ENCODE measurements at places on chromosomes 16 and 17.

DNA sequence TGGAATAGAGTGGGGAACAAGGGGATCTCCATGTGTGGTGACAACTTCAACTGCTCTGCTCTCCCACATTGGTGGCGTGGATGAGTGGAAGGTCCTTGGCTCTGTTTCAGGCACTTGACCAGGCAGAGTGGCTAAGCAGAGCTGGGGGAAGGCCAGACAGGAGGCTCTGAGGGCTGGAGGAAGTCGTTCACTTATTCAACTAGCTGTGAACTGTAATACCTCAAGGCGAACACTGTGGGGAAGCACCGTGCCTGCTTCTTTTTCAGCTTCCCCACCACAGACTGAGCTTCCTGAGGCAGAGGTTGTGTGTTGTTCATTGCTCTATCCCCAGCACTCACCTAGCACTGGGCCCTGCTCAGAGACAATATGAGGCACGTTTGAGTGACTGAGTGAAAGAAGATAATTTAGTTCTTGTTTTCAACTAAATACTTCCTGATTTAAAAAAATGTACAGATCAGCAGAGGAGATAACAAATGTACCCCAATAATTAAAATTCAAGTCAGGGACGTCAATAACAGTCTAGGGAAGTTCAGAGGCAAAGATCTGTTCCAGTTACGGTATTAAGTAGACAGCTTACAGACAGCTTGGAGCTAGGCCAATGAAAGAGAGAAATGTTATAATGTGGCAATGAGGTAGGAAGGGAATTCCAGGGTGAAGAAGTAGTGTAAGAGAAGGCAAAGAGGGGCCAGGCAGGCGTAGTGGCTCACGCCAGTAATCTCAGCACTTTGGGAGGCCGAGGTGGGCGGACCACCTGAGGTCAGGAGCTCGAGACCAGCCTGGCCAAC, 34.7 kb downstream of the MYO18A start:
- DNase-seq = peak; percentile 88

DNA sequence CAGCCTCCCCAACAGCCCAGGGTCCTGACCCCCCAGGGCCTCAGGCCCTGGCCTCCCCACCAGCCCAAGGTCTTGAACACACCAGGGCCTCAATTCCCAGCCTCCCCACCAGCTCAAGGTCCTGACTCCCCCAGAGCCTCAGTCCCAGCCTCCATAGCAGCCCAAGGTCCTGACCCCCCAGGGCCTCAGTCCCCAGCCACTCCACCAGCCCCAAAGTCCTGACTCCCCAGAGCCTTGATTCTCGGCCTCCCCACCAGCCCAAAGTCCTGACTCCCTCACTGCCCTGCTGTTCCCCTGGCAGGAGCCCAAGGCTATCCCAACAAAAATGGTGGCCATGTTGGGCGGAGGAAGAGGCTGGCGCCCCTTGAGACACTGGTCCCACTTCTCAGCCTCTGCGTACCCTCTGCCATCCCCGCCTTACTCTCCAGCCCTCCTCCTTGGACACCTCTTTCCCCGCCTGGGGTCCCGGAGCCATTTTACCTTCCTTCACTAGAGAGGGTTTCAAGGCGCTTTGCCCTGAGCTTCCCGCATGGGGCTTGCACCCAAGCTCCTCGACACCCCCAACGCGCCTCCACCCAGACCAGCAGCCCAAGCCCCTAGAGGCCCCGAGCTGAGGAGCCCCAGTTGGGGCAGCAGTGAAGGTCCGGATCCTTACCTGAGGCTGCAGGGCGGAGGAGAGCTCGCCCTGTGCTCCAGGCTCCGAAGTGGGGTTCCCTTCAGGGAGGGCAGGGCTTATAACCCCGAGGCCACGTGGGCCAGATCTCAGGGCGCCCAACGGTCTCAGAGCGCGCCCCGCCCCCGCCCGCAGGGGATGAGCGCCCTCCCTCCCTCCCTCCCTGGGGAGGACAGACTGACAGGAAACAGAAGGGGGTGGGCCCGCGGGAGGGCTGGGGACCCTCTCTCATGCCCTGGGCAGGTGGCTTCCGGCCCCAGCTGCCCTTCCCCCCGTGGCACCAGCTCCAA, 3.5 kb upstream of the TSPOAP1 start:
- no peak for DNase-seq

GRCh38 chr17:28686296-28686695, 24.3 kb downstream of the SUPT6H start:
- DNase-seq = no peak

- DNase-seq = no peak
These were observed 20.0 kb upstream of the XPO6 start for GRCh38 chr16:28231763-28232162.

DNA sequence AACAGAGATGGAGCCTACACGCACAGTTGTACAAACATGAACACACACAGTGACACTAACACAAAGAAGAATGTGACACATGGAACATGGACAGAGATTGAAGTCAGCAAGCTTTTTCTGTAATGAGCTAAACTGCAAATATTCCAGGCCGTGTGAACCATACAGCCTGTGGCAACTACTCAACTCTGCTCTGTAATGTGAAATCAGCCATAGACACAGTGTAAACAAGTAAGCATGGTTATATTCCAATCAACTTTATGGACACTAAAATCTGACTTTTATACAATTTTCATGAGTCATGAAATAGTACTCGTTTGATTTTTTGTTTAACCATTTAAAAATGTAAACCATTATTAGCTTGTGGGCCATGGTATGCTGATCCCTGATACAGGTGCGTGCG, 120.2 kb downstream of the SMG6 start:
- DNase-seq = peak; percentile 43

GRCh38 chr17:42806249-42806648, 7.6 kb downstream of the CNTD1 start:
- no peak for DNase-seq

GRCh38 chr17:47611372-47612350, 38.1 kb upstream of the KPNB1 start:
- DNase-seq = peak; percentile 33

DNA sequence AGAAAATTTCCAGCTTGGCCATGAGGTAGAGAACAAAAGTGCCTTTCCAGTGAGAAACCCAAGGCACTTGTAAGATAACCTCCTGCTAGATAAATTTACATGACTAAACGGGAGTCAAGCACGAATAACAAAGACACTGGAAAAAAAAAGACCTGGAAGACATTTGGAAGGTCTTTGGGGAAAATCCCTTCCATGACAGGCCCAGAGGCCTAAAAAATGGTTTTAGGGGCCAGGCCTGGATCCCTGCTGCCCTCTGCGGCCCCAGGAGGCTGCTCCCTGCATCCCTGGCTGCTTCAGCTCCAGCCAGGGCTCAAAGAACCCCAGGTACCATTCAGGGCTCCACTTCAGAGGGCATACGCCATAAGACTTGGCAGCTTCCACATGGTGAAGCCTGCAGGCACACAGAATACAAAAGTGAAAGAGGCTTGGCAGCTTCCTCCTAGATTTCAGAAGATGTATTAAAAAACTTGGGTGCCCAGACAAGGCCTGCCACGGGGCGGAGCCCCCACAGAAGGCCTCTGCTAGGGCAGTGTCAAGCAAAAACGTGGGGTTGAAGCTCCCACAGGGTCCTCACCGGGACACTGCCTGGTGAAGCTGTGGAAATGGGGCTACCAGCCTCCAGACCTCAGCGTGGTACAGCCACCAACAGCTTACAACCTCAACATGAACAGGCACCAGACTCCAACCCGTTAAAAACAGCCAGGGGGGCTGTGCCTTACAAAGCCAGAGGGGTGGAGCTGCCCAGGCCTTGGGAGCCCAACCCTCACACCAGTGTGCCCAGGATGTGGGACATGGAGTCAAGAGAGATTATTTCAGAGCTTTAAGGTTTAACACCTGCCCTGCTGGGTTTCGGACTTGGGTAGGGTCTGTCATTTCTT, 77.1 kb downstream of the SDK2 start:
- no peak for DNase-seq

GRCh38 chr17:3573246-3574100, 15.9 kb upstream of the TRPV3 start:
- no peak for DNase-seq

DNA sequence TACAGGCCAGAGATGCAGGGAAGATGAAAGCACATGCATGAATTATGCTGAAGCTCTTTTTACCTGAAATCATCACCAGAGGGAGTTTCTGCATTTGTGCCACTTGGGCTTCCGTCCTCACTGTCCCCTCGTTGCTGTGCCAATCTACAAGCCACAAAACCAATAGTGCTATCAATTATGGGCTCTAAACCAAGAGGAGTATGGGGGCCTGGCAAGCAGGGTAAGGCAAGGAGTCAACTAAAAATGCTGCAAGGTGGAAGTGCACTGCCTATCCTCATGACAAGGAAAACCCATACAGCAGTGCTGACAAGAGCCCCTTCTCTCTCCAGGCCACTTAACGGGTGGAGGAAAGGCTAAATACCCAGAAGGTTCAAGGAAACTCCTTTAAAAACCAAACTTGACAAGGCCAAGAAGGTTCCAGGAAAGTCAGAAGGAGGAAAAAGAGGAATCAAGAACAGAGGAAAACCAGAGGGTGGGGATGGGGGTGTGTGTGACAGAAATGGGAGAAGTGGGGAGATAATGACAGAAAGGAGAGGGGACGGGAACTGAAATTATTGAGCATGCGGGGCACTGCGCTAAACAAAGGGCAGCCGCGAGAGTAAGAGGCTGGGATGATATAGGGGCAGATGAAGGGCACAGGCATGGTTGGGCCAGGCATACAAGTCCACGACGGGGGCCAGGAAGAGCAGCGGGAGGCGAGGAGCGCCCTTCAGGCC, 674 bp downstream of the C17orf75 start:
- peak; percentile 49 for DNase-seq

DNA sequence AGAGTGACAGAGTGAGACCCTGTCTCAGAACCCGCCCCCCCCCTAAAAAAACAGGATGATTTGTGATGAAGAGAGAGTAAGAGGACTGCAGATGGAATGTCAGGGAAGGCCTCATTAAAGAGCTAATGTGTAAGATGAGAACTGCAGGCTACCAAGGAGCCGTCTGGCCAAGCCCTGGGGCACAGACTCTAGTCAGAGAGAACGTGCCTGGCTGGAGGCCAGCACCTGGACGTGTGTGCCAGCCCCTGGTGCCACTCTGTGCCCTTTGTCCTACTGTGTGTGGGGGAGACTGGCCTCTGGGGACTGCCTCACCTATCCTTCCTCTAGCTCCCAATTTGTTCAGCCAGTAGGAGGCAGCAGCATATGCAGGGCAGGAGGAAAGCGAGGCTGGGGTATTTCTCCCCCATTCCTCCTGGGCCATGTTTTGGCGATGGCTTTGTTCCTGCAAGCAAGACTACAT, 37.1 kb downstream of the KNOP1 start:
- no peak for DNase-seq

GRCh38 chr17:8226536-8227237, 16.3 kb upstream of the AURKB start:
- DNase-seq = peak; percentile 95

GRCh38 chr17:69744512-69745070, 330.1 kb downstream of the MAP2K6 start:
- DNase-seq = no peak

DNA sequence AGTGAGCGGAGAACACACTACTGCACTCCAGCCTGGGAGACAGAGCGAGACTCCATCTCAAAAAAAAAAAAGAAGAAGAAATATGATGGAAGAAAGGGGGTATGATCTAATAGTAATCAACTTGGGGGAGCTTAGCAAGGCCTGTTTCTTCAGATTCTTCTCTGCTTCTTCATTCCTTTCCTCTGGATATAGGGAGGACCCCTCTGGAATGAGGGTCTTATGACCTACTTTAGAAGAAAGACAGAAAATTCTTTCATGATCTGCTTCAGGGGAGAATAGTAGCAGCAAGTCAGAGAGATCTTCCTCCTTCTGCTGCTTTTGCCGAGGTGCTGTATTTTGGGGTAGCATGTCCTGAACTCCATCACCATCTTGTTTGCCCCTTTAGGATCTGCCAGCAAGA, 44.9 kb upstream of the ETV4 start:
- no peak for DNase-seq

- DNase-seq = no peak
These were observed 702.6 kb upstream of the CDH8 start for GRCh38 chr16:62738666-62739460.

DNA sequence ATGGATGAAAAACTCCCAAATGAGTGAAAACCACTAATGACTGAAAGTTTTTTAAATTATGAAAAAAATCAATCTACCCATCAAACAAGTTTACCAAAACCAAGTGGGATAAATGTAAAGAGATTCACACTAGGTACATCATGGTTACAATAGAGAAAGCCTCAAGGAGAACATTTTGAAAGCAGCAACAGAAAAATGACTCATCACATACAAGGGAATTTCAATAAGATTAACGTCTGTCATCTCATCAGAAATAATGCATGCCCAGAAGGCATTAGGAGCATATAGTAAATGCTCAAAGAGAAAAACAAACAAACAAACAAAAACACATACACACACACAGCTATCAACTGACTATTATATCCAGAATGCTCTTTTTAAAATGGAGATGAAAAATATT, 261.8 kb upstream of the KIF2B start:
- DNase-seq = no peak

DNA sequence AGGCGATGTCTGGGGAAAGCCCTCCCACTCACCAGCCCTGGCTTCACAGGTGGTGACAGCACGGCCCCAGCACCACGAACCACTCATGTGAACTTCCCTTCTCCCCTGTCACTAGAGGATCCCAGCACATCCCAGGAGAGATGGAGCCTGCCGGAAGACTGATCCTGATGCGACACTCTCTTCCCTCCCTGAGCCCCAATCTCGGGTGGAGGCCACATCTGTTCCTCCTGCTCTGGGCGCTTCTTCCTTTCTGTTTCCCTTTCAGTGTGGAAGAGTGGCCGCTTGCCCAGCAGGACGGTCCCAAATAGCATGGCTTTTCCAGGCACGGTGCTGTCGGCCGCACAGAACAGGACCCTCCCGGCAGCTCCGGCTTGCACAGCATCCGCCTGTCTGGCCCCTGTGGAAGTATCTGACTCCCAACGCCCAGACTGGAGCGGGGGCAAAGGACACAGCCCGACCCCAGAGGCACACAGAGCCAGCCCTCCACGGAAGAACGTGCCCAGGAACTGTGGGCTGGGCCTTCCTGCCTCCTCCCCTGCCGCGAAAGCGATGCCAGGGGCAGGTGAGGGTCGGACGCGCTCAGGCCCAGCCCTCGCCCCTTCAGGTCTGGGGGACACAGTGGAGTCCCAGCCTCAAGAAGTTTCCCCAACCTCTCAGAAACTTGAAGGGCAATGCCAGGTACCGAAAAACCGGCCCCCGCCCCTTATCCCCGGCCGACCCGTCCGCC, 37.6 kb downstream of the CBFA2T3 start:
- DNase-seq = peak; percentile 15

DNA sequence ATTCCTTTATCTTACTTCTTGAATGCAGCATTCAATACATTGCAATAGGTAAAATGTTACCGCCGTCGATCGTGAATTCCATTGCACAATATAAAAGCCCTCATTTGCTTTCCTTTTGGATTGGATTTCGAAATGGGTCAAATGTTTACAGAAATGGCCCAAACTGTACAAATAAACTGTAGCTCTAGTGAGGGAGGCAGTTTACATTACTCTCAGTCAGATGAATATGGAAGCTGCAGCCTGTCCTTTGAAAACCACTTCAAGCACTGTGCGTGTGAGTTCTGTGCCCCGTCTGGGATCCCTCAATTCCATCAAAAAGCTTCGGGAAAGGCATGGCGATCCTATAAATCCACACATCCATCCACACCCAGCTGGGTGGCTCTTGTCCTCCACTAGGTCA, 258.6 kb upstream of the FOXF1 start:
- no peak for DNase-seq

GRCh38 chr17:4554441-4554996, 665 bp downstream of the MYBBP1A start:
- DNase-seq = no peak

- DNase-seq = no peak
These were observed 243.3 kb downstream of the ENGASE start for GRCh38 chr17:79317916-79318315.

- DNase-seq = no peak
These were observed 639.1 kb downstream of the MAF start for GRCh38 chr16:78961464-78961863.
